Posterior cingulate gyrus (tissue), 11 donors: ENCODE measurements at places on chromosomes 6 and 20.

- DNase-seq = no peak
Observed at GRCh38 chr6:101544286-101544685, 150.8 kb downstream of the GRIK2 start.

DNA sequence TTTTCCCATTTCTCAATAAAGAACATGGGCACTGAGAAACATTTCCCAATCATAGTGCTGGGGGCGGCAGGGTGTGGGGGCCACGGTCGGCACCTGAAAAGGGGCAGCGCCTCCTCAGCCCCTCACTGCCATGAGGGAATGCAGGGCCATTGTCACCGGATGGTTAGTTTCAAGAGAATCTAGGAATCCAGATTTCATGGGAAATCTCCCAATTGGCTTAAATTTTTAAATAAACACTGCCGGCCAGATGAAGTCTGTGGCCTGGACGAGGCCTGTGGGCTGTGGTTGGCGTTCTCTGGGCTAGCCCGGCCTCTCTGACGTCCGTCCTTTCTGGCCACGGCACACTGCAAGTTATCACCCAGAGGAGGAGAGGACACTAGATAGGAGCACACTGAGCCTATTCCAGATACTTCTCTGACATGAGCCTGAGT lies 25.6 kb downstream of the MANBAL start:
- no peak for DNase-seq

- peak; percentile 33 for DNase-seq
Observed at GRCh38 chr6:57221191-57221935, 744 bp downstream of the RAB23 start.

DNA sequence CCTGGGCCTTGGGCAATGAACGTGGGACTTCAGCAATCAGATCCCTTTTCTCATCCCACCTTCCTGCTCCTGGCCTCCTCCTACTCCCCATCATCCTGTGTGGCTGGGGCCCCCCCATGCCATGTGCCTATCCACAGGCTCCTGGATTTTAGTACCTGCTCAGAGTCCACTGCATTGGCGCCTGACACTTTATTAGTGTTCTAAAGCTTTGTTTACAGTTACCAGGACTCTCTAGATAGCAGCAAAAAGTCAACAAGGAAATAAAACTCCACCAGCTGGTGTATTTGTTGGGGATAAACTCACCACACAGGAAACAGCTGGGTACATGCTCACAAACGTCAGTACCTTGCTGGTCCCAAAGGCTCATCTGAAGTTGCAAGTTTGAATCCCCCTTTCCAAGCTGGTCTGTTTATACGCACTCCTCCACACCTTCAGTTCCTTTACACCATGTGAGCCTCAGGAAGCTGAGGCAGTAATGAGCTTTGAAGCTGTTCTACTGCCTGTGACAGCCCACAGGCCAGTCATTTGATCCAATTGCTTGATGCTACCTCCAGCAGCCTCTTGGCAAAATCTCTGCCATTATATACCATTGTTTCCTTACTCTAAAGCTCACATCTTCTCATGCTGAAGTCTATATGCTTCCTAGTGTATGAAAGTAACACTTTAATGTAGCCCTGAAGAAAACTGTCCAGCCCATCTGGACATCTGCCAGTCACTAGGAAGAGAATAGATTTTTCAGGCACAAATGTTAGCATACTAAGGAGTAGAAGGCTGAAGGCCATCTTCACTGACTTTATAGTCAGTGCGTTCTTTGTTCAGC lies 76.6 kb downstream of the ANKEF1 start:
- DNase-seq = no peak

DNA sequence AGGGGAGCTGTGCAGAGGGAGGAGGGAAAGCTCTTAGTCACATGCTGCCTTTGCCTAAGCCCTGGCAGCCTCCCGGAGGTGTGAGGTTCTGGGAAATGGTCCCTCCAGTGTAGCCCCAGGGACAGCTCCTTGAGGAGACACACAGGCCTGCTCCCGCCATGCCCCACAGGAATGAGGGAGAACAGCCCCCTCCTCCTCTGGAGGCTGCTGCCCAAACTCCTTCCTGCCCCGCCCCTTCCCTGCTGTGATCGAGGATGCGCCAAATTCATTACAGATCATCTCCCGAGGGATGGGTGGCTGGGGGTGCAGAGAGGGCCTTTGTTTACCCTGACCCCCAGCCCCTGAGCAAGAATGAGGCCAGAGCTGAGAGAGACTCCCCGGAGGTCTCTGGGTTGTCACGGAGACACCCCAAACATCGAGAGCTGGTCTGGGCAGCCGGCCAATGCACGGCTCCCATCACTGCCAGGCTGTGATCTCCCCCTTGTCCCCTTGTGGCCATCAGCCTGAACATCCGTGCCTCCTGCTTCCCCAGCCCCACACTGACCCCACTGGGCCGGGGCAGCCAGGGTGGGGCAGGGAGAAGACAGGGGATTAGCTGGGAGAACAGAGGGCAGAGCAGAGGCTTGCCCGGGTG lies 8.4 kb downstream of the CYP21A2 start:
- no peak for DNase-seq

DNA sequence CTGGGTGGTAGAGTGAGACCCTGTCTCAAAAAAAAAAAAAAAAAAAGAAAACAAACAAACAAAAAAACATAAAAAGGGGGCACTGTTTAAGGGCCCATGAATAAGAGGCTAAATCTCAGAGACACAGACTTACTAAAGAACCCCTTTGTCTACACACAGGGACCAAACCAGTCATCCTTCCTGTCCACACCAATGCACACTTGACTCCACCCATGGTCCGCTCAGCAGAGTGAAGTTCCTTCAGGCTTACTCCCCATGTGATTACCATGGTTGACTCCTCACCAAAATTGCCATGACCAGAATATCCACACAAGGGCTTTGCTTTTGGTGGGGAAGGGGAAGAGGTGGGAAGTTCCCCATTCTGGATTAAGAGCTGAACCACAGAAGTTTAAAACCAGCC lies 19.4 kb upstream of the REPS1 start:
- no peak for DNase-seq

- no peak for DNase-seq
Observed at GRCh38 chr20:9206486-9206885, 137.6 kb downstream of the PLCB4 start.

DNA sequence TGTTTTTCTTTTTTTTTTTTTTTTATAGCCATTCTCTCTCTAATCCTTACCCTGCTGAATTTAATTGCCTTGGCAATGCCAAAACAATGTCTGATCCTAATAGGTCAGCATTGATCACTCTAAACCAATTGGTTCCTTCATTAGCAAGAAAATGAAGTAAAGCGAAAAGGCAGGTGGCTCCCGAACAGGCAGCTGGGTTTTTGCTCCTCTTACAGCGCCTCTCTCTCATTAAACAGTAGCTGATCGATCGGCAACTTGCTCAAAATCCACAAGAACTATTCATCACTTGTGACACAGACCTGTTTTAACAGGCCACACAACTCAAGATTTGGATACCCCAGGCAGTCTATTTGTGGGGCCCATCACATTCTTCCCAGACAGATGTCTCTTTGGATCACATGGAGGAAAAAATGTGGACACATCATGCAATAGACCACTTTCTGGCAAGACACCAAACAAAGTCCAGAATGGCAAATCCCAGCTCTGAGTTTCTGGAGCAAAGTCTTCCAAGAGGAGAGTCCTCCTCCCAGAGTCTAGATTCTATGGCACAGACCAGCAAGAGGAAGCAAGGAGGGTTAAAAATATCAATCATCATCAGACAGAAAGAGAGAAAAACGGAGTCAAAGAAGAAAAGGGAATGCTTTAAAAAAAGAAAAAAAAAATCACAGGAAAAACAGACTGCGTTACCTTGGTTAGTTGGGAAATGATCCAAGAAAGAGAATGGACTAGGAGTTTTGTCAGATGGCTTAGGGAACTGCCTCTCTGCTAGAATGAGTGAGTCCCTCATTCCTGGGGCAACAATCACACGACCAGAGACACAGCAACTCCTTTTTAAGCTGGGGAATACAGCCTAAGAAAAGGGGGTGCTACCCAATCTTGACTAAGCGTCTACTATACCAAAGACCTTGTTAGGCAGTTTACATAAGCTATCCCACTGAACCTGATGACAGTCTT lies 247.8 kb downstream of the BTBD9 start:
- no peak for DNase-seq

DNA sequence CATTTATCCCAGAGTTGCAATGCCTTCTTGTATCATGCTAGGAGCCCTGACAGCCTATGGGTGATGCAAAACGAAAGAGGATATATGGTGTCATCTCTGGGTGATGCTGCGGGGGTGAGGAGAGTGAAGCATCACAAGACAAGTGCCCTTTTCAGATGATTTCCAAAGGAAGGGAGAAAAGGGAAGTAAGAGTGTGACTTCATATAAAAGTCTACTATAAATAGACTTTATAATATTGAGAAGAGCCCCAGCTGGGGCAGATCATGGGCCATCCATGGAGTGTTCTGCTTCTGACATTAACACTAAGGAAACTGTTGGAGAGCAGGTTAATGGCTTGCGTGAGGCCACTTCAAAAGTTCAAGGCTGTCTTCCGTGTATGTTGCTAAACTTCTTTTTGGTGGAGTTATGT lies 4.4 kb downstream of the CD83 start:
- no peak for DNase-seq

DNA sequence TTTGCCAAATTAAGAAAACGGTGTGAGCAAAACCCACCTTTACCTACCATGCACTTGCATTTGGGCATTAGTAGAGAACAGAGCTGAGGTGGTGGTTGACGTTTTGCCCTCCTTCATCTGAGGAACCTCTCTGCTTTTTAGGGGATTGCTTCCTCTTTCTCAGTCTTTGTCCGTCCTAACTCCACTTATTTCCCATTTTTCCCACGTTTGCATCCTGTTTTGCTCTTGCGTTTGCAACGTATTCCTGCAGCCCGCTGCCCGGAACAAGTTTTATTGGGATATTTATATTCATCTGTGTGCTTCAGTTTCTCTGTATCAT lies 374 bp upstream of the SERINC1 start:
- no peak for DNase-seq

DNA sequence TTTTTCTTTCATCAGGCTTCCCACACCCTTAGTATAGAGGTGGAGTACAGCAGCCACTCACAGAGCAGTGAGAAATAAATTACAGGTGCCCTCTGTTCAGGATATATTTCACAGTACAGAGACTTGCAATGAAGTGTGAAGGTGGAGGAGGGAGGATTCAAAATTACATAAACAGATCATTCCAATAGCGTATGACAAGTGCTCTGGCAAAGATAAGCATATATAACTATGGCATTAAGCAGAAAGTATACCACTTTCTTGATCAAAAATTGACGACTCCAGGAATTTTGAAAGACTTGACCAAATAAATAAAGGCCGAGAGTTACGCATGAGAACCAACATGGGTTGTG lies 108.7 kb downstream of the GPX5 start:
- no peak for DNase-seq

DNA sequence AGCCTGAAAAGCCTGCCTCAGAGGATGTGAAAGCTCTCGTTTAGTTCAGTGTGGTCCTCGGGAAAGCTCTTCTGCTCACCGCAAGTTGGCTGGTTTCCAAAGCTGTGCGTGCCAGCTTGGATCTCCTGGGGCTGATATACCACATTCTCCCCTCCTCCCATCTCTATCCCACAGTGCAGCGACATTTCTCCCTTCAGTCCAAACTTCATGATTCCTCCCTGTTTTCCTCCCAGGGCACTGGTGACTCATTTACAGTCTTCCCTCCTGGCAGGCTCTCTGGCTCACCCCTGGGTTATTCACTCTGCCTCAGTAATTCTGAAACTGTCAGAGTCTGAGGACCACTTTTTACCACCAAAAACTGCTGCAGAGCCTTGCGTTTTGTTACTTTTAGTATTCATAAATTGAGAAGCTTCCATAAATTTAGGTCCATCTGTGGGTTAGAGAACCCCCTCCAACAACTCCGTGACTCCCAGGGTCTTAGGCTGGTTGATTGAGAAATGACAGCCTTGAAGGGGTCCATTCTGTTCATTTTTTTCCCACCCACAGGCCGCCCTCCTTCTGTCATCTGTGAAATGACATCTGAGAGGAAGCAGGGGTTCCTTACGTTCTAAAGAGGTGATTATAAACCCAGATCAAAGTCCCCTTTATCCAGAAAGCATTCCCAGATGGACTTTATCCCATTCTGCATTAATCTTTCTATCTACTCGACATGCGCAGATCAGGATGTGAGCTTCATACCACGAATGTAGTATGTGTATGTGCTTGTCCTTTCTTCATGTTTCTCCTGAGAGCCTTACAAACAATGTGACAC lies 6.1 kb downstream of the TRIM10 start:
- DNase-seq = no peak

DNA sequence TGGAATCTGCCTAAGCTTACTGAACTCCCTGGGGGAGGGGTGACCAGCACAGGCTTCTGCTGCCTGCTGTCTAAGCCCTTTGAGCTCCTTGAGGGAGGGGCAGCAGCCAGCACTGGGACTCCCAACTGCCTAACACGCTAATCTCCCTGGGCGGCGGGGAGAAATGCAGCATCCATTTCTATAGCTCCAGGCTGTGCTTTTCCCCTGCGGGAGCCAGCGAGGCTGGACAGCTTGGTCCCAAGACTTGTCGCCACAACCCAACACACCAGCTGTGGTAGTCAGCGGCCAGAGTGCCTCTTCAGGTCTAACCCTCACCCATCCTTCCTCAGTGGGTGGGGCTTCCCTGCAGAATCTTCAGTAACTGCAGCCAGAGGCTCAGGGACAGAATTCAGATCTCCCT lies 64.6 kb downstream of the VGLL2 start:
- DNase-seq = peak; percentile 71

- no peak for DNase-seq
Observed at GRCh38 chr20:43458422-43458924, 777 bp downstream of the SRSF6 start.

DNA sequence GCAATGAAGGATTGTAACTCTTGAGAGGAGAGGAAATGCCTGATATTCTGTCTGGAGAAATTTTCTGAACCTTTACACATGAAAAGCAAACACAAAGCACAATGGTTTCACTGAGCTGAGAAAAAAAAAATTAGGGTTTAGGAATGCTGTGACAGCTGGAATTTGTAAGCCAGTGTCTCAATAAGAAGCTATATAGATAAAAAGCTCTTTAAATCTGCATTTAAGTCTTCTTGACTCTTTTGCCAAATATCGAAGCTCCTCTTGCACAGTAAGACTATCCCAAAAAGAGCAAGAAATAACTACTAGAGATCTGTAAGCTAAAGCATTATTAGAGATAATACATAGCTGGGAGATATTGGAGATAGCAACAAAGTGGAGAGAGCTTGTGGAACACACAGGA lies 1334.0 kb upstream of the CITED2 start:
- DNase-seq = no peak

DNA sequence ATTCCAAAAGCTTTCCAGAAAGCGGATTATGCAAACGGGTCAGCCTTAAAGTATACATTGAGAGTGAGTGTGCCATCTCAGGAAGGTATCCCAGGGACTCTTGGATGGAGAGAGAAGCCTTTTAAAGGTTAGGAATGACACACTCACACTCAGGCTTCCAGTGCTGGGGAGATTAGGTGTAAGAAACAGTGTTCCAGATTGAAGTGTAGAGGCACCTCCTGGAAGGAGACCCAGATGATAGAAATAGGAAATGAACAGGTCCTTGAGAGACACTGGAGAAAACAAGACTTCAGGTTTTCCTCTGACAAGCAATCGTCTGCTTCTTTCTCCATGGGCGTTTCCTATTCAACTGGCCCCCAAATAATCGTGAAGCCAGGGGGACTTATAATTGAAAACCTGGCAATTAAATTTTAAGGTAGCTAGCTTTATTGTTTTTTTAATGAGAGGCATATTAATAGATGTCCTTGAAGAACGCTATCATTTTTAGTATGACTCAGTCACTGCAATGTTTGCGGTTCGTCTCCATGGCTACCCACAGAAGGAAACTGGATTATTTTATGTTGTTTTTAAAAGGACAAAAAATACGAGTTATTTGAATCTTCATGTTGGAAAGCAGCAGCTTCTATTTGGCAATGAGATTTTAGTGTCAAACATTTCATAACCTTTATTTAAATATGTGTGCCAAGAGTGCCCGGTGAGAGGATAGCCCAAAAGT lies 85.3 kb downstream of the TRMT6 start:
- DNase-seq = no peak
